Esophagus muscularis mucosa (tissue), 4 donors: ENCODE measurements at places on chromosomes 3 and 15.
A peak's percentile ranks its signal among the peaks of the same experiment; 100 is the strongest.

GRCh38 chr3:150610785-150611184 lies 7.7 kb downstream of the SELENOT start:
- H3K27me3 ChIP-seq = no peaks in the 10 kb centered on the region
- DNase-seq = no peak
- H3K36me3 ChIP-seq = no peaks in the 10 kb centered on the region
- no peak overlapping the region for H3K27ac ChIP-seq

DNA sequence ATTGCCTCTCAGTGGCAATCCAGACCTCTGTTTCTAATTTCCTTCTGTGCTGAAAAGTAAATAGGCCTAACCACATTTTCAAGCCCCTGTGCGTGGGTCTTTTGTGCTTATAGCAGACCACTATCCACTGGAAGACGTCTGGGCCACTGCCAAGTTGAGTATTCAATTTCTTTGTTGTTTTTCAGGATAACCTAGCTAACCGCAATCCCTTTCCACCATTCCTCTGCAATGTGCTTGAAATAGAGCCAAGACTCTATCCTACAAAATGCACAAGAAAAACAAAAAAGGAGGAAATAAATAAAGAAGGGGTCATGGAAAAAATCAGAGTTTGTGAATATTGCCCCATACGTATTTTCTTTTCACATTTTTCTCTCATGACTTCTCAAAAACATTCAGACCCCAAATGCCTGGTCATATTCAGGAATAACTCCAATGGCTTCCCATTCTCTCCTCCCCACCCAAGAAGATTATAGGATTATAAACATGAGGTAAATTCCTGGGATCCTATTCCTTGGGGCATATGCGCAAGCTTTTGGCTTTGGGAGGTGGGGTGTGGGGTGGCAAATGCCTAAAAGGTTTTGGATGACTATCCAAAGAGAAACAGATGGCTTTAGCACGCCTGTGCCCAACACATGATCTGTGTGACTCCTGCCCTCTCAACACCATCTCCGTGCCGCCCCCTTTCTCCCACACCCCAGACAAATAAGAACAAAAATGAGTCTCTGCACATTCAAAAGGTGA lies 217.9 kb upstream of the THBS1 start:
- H3K36me3 ChIP-seq = no peaks in the 10 kb centered on the region
- H3K4me3 ChIP-seq = no peak overlapping the region
- H3K4me1 ChIP-seq = peaks cover 8% of the 10 kb centered on the region
- H3K27ac ChIP-seq = no peak overlapping the region
- DNase-seq = no peak

DNA sequence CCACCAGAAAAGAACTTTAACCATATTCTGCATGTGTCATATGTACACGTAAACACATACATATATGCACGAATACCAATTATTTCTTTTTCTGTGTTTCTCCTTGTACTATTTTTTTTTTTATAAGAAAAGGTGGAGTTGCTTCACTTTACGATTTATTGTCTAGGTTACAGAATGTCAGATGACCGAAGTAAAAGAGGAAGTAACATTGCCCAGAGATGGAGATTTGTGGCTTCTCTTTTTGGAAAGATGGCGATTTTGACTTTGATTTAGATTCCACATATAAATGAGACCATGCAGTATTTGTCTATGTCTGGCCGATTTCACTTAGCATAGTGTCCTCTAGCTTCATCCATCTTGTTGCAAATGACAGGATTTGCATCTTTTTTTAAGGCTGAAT lies 293.1 kb downstream of the SV2B start:
- H3K4me3 ChIP-seq = no peak overlapping the region
- H3K4me1 ChIP-seq = no peaks in the 10 kb centered on the region
- H3K36me3 ChIP-seq = no peaks in the 10 kb centered on the region
- no peaks in the 10 kb centered on the region for H3K27me3 ChIP-seq

- no peak overlapping the region for H3K27ac ChIP-seq
- H3K4me3 ChIP-seq = no peak overlapping the region
- H3K36me3 ChIP-seq = no peaks in the 10 kb centered on the region
- peaks cover 12% of the 10 kb centered on the region for H3K27me3 ChIP-seq
- DNase-seq = no peak
Measured at GRCh38 chr15:31153531-31153930, 52.0 kb upstream of the TRPM1 start.

DNA sequence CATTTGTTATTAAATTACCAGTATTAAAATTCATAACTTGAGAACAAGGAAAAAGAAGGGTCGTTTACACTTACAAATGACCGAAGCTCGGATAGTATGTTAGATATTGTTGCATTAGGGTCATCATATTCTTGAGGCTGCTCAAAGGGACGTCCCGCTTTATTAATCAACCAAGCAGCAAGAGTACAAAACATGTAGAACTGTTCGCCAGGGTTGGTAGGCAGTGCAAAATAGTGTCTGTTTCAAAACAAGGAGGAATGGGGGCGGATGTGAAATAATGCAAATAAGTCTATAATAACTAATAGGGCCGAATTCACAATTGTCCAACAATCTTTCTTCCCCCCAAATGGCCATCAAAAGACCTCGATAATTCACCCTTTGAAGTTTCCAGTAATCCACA lies 2.9 kb downstream of the IFT57 start:
- no peak for DNase-seq

- no peak overlapping the region for H3K27ac ChIP-seq
- H3K27me3 ChIP-seq = no peaks in the 10 kb centered on the region
- no peak overlapping the region for H3K4me3 ChIP-seq
- no peak for DNase-seq
- no peaks in the 10 kb centered on the region for H3K36me3 ChIP-seq
Measured at GRCh38 chr3:72673011-72673771, 175.1 kb downstream of the SHQ1 start.

GRCh38 chr3:36318621-36319200 lies 61.6 kb upstream of the STAC start:
- no peaks in the 10 kb centered on the region for H3K36me3 ChIP-seq
- no peak for DNase-seq
- H3K27me3 ChIP-seq = no peaks in the 10 kb centered on the region
- H3K4me3 ChIP-seq = no peak overlapping the region

GRCh38 chr3:85148036-85148435 lies 189.2 kb downstream of the CADM2 start:
- H3K36me3 ChIP-seq = no peaks in the 10 kb centered on the region
- no peak overlapping the region for H3K27ac ChIP-seq
- H3K27me3 ChIP-seq = no peaks in the 10 kb centered on the region
- H3K4me3 ChIP-seq = no peak overlapping the region

DNA sequence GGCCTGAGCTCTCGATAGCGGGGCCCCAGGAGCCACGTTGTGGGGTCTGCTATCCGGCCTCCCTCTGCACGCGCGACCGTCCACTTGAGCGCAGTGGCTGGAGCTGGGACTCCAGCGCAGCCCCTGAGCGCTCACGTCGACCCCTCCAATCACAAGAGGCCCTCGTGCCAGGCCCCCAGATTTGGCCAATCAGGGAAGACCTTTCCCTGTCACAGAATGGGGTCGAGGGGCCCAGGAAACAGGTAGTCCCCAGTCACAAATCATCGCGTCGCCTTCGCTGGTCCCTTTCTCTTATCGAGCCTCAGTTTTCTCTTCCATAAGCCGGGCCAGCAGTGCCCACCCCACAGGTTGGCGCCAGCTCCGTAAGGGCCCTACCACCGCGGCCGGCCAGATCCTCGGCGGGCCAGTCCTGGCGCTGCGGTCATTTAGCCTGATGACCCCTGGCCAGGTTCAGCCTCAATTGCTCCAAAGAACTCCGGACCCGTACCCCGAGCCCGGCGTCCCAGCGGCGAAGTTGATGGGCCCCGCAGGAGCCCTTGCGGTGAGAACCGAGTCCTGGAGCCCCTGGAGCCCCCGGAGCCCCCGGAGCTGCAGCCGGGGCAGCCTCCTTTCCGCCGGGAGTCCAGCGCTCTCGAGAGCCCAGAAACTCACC lies 435 bp downstream of the ALDH1L1 start:
- H3K36me3 ChIP-seq = no peaks in the 10 kb centered on the region
- peaks cover 13% of the 10 kb centered on the region for H3K27me3 ChIP-seq
- H3K27ac ChIP-seq = peak overlapping the region; percentile 97

DNA sequence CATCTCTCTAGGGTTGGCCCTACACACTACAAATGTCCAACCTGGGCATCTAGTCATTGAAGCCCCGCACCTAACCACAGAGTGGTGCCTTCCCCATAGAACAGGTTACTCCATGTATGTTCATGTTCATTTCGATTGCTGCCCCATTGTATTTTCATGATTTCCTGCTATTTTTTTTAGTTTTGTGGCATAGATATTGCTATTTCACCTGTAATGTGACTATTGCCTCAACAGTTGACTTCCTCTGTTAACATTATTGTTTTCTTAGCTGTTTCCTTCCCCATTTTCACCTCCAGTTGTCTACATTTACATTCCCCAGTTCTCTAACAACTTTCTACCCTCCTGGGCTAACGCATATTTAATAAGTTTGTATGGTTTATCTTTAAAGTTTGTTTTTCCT lies 137.7 kb upstream of the RBMS3 start:
- no peak for DNase-seq
- no peaks in the 10 kb centered on the region for H3K36me3 ChIP-seq
- H3K27me3 ChIP-seq = no peaks in the 10 kb centered on the region
- H3K27ac ChIP-seq = no peak overlapping the region
- peaks cover 26% of the 10 kb centered on the region for H3K4me1 ChIP-seq

DNA sequence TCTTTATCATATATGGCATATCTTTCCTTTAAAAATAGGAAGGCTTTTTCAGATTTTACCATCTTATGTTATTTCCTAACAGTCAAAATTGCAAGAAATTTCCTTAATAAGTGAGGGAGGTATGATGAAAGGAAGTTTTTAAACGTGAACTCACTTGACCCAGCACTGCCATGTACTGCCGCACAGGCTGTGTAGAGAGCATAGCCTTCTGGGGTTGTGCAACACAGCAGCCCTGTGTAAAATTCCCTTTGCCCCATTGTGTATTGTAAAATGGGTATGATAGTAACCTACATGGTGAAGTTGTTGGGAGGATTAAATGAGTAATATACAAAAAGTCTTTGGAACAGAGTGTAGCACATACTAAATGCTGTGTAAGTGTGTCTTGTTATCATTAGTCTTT lies 78.6 kb downstream of the PEX5L start:
- no peak overlapping the region for H3K4me3 ChIP-seq
- H3K27ac ChIP-seq = no peak overlapping the region
- H3K4me1 ChIP-seq = no peaks in the 10 kb centered on the region
- no peaks in the 10 kb centered on the region for H3K27me3 ChIP-seq
- no peaks in the 10 kb centered on the region for H3K36me3 ChIP-seq

- H3K4me3 ChIP-seq = peak overlapping the region; percentile 62
- H3K4me1 ChIP-seq = peaks cover 4% of the 10 kb centered on the region
- peak; percentile 72 for DNase-seq
Measured at GRCh38 chr3:133928136-133928893, 32.6 kb upstream of the RAB6B start.

DNA sequence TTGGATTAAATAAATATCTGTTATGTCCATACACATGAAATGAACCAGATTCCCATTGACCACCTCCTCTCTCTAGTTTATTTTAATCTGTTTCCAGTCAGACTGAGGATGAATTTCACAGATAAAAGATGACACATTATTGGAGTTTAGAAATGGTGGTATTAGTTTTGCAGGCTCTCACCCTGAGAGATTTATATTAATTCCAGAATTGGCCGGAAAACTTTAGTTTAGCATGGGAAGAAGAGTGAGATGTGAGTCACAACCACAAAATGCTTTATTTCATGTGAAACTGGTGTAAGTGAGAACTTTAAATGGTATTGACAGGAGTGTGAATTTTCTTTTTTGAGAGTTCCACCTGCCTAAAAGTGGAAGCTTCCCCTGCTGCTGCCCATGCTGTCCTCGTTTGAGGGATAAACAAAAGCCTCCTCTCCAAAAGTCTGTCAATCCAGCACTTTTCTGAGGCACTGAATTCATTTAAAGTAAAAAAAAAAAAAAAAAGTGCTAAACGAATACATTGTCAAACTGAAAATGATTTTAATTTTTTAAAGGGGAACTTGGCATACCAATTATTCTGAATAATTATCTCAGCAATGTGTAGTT lies 65.1 kb upstream of the EPHA3 start:
- no peaks in the 10 kb centered on the region for H3K4me1 ChIP-seq
- no peaks in the 10 kb centered on the region for H3K36me3 ChIP-seq

GRCh38 chr3:14803101-14803980 lies 15.4 kb upstream of the FGD5 start:
- H3K27me3 ChIP-seq = peaks cover 31% of the 10 kb centered on the region
- DNase-seq = no peak
- H3K4me1 ChIP-seq = peaks cover 18% of the 10 kb centered on the region
- H3K36me3 ChIP-seq = no peaks in the 10 kb centered on the region
- H3K27ac ChIP-seq = peak overlapping the region; percentile 45

GRCh38 chr15:51121118-51121517 lies 26.4 kb upstream of the TNFAIP8L3 start:
- H3K27me3 ChIP-seq = no peaks in the 10 kb centered on the region
- no peak overlapping the region for H3K27ac ChIP-seq
- no peak for DNase-seq
- no peak overlapping the region for H3K4me3 ChIP-seq

- H3K4me3 ChIP-seq = no peak overlapping the region
- H3K27me3 ChIP-seq = no peaks in the 10 kb centered on the region
- peaks cover 28% of the 10 kb centered on the region for H3K36me3 ChIP-seq
- H3K4me1 ChIP-seq = peaks cover 39% of the 10 kb centered on the region
Measured at GRCh38 chr3:16429086-16429485, 84.4 kb downstream of the RFTN1 start.
